ENCODE measurements at places on chromosomes 7 and 10.
A peak's percentile ranks its signal among the peaks of the same experiment; 100 is the strongest.

- no peak for DNase-seq
These were observed 20.4 kb downstream of the MKRN1 start for GRCh38 chr7:140458916-140459315.

GRCh38 chr10:44982114-44982460, 3.5 kb upstream of the DEPP1 start:
- no peak for DNase-seq

DNA sequence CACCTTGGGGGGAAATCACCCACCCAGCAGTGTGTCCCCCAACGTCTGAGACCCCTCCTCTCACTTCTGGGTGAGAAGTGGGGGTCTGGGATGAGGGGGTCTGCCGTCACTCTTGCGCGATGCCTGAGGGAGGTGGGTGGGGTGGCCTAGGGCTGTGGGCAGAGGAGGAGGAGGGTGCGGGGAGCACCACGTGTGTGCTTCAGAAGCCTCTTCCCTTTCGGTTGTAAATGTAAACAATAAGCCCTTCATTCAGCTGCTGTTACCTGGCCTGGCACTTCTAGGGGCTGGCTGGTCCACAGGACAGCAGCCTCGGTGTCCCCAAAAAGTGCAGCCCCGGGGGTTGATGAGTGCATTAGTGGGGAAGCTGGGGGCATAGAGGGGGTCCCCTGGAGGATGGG, 1.3 kb downstream of the CLIP2 start:
- DNase-seq: no peak

DNA sequence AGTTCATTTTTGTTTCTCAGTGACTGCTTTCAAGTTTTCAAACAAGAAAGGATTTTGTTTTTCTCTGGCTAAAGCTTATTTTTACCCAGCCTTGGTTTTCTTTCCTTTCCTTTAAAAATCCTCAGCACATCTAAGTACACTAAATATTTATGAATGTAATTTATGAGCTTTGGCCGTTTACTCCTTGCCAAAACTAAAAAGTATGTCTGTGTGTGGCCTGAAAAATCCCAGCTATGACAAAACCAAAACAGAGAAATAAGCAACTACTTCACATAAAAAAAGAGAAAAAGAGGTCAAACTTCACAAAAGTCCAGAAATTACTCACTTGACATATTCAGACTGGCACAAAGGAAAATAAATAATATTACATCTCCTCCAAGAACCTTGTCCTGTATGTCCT, 365.1 kb upstream of the NFE2L3 start:
- peak; percentile 41 for DNase-seq

GRCh38 chr7:101820703-101821102, 3.3 kb downstream of the CUX1 start:
- peak; percentile 65 for DNase-seq

DNA sequence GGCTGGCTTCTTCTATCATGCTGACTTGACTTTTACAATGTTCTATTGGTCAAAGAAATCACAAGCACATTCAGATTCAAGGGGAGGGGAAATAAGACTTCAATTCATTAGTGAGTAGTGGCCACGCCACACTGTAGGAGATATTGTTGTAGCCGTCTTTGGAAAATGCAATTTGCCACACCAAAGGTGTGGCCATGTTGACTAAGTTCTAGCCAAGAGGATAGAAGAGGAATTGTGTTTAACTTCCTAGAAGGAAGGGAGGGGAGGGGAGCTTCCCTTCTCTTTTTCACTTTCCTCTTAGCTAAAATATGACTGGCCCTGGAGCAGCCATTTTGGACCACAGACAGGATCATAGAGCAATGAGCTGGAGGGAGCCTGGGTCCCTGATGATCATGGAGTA, 3.4 kb upstream of the PRKAR2B start:
- no peak for DNase-seq

GRCh38 chr7:156195276-156195675, 383.0 kb upstream of the SHH start:
- no peak for DNase-seq

DNA sequence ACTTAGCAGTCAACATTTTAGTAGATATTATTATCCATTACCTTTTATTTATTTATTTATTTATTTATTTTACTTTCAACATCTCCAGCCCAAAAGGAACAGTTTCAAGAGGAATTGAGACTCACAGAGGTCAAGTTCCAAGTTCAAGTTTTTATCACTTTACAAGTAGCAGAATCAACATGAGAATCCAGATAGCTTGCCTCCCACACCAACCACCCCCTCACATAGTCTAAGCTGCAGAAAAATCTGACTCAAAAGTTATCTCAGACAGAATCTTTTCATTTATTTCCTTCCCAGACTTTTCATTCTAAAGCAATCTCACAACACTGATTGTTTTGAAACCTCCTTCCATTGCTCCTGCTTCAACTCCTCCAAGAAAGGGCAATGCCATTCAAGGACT, 129.6 kb downstream of the GRM3 start:
- no peak for DNase-seq

- DNase-seq: no peak
These were observed 56.2 kb upstream of the MGMT start for GRCh38 chr10:129410688-129411392.

GRCh38 chr7:135257790-135258189, 24.2 kb downstream of the STRA8 start:
- DNase-seq: no peak

DNA sequence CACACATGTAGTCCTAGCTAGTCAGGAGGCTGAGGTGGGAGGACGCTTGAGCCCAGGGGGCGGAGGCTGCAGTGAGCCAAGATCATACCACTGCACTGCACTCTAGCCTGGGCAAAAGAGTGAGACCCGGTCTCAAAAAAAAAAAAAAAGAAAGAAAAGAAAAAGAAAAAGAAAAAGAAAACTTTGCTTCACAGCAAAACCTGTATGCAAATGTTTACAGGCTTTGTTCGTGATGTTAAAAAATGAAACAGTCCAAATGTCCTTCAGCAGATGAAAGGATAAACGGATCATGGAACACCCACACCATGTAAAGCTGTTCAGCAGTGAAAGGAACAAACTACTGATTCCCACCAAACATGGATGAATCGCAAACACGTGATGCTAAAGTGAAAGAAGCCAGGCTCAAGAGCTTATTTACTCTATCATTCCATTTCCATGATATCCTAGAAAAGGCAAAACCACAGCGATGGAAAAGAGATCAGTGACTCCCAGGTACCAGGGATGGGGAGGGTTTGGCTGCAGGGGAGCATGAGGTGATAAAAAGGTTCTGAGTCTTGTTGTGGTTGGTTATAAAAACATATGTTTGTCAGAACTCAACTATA, 15.1 kb downstream of the LRRC20 start:
- no peak for DNase-seq

DNA sequence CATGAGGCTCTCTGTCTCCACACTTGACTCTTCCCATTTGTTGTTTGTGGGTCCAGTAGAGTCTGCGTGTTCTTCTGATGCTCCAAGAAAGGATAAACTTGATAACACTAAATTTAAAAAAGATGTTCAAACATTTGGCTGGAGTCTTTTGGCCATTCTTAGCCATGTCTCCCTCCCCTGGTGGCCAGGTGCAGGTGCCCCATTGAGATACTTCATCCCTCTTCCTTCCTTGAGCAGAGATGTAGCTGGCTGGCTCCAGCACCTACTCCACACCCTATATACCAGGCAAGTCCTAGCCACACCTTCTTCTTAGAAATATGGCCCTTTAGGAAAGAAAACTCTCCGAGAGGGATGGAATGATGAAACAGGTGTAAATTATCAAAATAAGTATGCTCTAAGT, 103.2 kb upstream of the GJD4 start:
- DNase-seq: no peak

GRCh38 chr7:101686030-101686429, 56.9 kb upstream of the MYL10 start:
- no peak for DNase-seq

DNA sequence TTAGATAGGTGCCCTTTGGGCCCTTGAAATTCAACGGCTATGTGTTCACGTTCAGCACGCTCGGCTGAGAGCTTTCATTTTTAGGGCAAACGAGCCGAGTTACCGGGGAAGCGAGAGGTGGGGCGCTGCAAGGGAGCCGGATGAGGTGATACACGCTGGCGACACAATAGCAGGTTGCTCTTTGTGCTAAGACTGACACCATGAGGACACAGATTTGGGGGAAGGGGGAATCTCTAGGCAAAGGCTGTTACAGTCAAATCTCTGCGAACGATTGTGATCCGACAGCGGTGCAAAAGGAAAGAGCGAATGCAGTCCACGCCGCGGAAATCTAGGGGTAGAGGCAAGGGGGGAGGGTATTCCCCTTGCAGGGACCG, 667 bp downstream of the KLLN start:
- DNase-seq: peak; percentile 26

GRCh38 chr7:36291387-36292316, 98.0 kb upstream of the ANLN start:
- DNase-seq: peak; percentile 71

GRCh38 chr10:381805-382204, 246.6 kb downstream of the ZMYND11 start:
- no peak for DNase-seq

DNA sequence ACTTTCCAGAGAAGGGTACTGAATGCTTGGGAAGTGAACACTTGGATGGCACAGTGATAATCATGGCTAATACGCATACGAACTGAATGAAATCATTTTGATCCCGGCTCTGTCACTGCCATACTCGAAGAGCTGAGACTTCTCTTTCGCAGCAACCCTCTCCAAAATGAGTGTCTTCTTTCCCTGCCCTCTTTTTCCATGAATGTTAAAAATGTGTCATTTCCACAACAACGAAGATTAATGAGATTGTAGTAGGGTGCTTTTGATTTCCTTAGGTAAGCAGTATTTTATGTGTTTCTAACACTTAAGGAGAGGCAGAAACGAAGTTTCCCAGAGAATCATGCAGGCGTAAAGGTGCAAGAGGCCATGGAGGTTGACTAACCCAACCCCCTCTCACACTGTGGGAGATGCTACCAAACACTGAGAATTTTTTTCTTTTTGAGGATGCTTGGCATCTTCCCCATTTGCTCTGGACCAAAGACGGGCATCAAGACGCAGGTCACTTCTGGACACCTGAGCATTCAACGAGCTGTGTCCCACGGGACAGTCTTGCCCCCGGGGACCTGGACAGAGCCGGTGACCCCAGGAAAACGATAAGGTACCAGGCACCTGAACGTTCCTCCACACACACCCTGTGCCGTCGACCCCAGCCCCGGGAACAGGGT, 823 bp downstream of the COPG2 start:
- no peak for DNase-seq

DNA sequence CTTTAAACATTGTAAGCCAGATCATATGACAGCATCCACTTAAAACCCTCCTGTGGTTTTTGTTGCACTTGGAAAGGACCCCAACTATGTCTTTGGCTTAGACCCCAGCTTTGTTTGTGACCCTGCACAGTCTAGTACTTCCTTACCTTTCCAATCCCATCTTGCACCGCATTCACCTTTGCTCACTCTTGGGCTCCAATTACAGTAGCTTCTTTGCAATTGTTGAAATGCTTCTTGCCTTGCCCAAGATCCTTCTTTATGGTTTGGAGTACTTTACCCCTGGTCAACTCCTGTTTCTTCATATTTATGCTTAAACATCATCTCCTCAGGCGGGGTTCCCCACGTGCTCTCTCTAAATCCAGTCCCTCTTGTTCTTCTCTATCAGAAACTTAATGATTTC, 162.6 kb downstream of the PTEN start:
- DNase-seq: no peak

- no peak for DNase-seq
These were observed 7.3 kb downstream of the ZNF503 start for GRCh38 chr10:75394221-75394620.

DNA sequence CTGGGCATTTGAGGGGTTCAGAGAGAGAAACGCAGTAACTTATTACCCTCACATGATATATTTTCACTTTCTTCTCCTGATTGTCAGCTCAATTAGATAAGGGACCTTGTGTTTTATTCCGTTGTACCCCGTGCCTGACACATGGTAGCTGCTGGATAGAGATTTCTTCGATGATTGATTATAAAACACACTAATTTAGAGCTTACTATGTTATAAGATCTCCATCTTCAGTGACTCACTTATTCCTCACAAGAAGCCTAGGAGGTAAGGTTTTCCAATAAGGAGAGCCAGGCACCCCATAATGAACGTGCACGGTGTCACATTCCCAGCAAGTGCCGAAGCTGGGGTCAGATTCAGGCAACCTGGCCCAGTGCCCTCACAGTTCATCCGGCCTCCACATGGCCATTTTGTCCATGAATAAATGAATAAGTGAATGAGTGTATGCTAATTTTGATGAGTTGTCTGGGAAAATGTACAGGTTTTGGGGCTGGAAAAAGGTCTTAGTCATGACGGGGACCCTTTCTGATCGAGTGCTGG, 138.1 kb upstream of the CDCA7L start:
- no peak for DNase-seq

GRCh38 chr7:113891828-113892227, 27.0 kb downstream of the PPP1R3A start:
- DNase-seq: peak; percentile 29

GRCh38 chr10:125783408-125783807, 7.8 kb upstream of the MMP21 start:
- DNase-seq: no peak

DNA sequence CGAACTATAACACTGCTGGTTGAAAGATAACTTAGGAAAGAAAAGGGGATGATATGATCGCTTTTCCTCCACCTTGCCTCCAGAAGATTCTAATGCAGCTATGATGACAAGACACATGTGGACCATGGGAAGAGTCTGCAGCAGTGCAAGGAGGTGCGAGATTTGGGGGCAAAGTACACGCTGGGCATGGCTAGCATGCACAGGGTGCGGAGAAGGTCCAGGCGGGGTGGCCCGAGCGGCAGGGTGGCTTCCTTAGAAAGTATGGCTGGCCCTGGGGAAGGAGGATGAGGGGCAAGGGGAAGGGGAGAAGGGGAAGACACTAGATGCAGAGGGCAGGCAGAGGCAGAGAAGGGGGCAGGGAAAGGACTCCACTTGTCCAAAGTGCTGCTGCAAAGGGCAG, 15.6 kb downstream of the ATXN7L1 start:
- DNase-seq: no peak

- DNase-seq: no peak
These were observed 118.3 kb downstream of the RAPGEF5 start for GRCh38 chr7:22238354-22239311.

DNA sequence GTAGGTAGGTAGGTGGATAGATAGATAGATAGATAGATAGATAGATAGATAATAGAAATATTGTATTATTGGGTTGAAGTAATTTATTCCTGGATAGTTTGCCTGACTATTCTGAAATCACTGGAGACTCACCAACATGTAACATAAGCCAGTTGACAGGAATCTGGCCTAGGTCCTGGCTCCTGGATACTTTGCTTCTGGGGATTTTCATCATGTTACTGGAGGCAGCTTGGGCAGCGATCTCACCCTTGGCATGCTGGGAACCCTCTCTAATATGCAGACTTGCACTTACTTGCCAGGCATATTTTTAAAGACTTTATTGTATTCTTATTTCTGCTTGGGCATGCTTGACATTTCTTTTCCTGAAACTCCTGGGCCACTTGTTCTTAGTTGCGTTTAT, 709.1 kb upstream of the FZD8 start:
- DNase-seq: no peak

GRCh38 chr7:111290419-111290818, 199.5 kb downstream of the LRRN3 start:
- no peak for DNase-seq

GRCh38 chr10:15238555-15239335, 70.3 kb upstream of the NMT2 start:
- no peak for DNase-seq

Data from fibroblast of skin of left quadriceps (primary cell).